ENCODE measurements at places on chromosomes 16 and 17. TPM values are rescaled to one million over a fixed set of nuclear protein-coding genes. Genes with fewer than 3 reads are reported as not detected.

- DNase-seq, result no peak
Observed at GRCh38 chr17:50354198-50354597, 8.3 kb downstream of the XYLT2 start.

Gene KRTAP17-1
- total RNA-seq, result not detected

- no peak for DNase-seq
Observed at GRCh38 chr16:4529085-4530060, 9.2 kb downstream of the CDIP1 start.

Gene KRT25
- not detected for total RNA-seq

Gene PRSS36
- 0.34 TPM for total RNA-seq
